Activated naive CD8-positive, alpha-beta T cell treated with anti-CD3 and anti-CD28 coated beads, Interleukin-2, amount 10 ng/mL, durations not matched to agents 7 days and 5 days (primary cell): ENCODE measurements at places on chromosomes 7 and 10. TPM values are rescaled to one million over a fixed set of nuclear protein-coding genes. Genes with fewer than 3 reads are reported as not detected.

Gene CLDN3
- not detected for total RNA-seq

Gene GNGT1
- not detected for total RNA-seq

Gene LIPJ
- total RNA-seq, result not detected

Gene CDH23
- 3.7 TPM for total RNA-seq

Gene SYCE1
- 2.1 TPM for total RNA-seq

Gene ZNF479
- not detected for total RNA-seq

Gene COL17A1
- not detected for total RNA-seq

Gene OR13A1
- 0.23 TPM for total RNA-seq

Gene MOGAT3
- not detected for total RNA-seq

Gene KLF14
- not detected for total RNA-seq

Gene ATP6V0A4
- total RNA-seq, result not detected

Gene PRXL2A
- 14.0 TPM for total RNA-seq

Gene MMD2
- not detected for total RNA-seq

Gene SEM1
- total RNA-seq, result 42.8 TPM

Gene ANKRD30A
- total RNA-seq, result not detected

Gene SPDYE5
- total RNA-seq, result 0.14 TPM

Gene SLC16A9
- total RNA-seq, result 0.09 TPM

Gene LMOD2
- total RNA-seq, result not detected

Gene NME8
- total RNA-seq, result not detected

Gene AP3M1
- 45.4 TPM for total RNA-seq

Gene INTS1
- total RNA-seq, result 110 TPM

Gene RASA4B
- 18.0 TPM for total RNA-seq
